NCI-H460 (cell line): ENCODE measurements at places on chromosomes 1 and 21.

- DNase-seq = no peak
Measured at GRCh38 chr1:8118031-8118451, 91.9 kb upstream of the ERRFI1 start.

GRCh38 chr1:53402891-53403655 is 56.1 kb upstream of the DMRTB1 start:
- no peak for DNase-seq

- no peak for DNase-seq
Measured at GRCh38 chr1:5992814-5993555, 760 bp upstream of the NPHP4 start.

DNA sequence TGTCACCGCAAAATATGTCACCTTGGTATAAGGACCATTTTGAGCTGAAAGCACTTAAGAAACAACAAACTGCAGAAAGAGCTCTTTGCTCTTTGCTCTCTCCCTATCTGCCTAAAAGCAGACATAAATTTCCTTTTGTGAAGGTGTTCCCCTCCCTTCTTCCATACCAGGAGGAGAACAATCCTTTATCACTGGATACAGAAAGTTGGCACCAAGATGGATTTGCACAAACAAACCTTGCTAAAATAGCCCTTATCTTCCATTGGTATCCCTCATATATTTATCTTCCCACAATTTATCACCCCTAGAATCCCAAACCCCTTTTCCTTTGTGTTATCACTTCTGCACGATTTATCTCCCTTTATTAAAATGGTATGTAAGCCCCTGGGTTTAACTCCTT is 51.4 kb downstream of the DPYD start:
- DNase-seq = no peak

DNA sequence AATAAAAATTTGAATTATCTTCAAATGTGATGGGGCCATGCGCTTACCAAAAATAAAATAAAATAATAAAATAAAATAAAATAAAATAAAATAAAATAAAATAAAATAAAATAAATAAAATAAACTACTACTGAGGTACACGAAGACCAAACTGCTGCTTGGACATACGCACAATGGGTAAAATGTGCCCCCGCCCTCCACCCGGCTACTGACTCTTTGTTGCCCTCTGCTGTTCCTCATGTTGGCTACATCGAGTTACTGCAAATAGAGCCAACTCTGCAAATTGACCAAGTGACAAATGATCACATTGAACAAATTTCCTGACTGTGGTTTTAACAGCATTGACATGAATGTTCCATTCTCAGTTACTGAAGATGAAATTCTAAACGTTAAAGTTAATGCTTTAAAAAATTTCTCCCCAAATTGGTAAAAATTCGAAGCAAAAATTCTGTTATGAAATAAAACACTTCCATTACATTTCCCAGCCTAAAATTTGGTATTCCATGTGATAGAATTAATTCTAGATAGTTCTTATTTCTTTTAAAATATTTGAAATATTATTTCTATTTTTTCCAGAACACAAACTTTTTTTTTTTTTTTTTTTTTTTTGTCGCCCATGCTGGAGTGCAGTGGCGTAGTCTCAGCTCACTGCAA is 18.8 kb upstream of the MAP1LC3C start:
- DNase-seq = peak; percentile 81

GRCh38 chr21:43376478-43376882 is 50.5 kb downstream of the SIK1 start:
- DNase-seq = no peak

- DNase-seq = no peak
Measured at GRCh38 chr1:116403496-116404136, 30.6 kb downstream of the ATP1A1 start.

- peak; percentile 33 for DNase-seq
Measured at GRCh38 chr1:226100436-226101391, 38.2 kb downstream of the H3-3A start.

- no peak for DNase-seq
Measured at GRCh38 chr1:14980621-14981218, 172.8 kb upstream of the TMEM51 start.

DNA sequence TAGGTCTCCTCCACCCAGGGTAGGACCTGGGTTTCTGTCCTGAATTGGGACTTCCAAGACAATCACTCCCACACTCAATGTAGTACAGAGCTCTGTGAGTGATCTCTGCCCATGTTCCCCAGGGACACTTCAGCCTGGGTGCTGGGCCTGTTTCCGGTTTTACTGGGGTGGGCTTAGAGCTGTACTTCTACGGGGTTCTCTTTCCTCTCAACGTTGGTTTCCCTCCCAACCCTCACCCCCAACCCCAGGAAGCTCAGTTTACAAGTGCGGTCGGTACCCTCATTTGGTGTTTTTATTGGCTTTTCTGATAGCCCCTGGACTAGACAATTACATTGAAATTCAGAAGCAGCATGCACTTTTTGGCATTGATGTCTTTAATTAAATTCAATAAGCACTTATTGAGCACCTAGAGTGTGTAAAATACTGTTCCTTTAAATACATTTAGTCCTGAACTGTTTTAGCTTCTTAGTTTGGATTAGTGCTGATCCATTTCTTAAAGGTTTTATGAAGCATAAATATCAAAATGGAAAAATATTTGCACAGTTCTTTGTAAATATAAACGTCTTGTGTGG is 542 bp upstream of the XPR1 start:
- DNase-seq = no peak

DNA sequence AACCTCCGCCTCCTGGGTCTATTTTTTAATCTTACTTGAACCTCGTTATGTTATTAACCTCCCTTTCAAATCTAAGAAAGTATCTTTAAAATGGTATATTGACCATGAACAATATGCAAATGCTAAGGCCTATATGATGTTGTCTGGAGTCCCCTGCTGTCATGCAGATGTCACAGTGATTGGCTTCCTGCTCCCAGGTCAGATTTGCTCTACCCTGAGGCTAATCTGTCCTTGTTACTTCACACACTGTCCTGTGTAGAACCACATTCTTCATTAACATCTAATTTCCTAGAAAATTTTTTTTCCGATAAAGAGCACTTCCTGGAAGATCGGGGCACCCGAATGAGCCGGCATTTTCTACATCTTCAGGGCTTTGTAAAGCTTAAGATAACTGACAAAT is 306.6 kb downstream of the MRPL39 start:
- no peak for DNase-seq

- DNase-seq = no peak
Measured at GRCh38 chr1:228178737-228179684, 13.4 kb downstream of the IBA57 start.

DNA sequence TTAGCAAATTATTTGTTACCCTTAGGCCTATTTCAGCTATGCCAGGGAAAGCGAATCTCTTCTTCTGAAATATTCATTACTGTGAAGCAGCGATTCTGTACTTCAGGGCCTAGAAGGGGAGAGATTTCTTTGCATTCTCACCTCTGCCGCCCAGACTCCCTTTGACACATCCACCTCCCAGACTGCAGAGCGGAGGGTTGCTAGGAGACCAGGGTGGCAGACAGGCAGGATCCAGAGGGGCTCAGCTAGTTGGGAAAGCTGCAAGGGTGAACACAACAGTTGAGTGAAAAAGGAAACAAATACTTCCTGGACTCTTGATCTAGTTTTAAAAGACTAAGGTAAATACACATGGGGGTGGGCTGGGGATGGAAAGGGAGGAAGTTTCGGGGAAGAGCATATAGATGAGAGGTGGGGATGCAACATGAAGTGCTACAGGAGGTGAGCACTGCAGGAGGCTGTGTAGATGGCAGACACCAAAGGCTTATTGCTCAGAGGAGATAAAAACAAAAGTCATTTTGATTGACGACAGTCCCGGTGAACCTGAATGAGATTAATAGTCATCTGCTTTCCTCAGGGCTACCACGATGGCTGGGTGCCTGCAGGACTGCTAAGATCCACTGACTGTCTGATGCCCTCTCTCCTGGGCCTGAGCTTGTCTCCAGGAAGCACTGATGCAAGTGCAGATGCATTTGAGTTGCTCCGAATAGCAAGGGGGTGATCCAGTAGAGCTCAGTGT is 26.4 kb upstream of the RAB3GAP2 start:
- DNase-seq = no peak

DNA sequence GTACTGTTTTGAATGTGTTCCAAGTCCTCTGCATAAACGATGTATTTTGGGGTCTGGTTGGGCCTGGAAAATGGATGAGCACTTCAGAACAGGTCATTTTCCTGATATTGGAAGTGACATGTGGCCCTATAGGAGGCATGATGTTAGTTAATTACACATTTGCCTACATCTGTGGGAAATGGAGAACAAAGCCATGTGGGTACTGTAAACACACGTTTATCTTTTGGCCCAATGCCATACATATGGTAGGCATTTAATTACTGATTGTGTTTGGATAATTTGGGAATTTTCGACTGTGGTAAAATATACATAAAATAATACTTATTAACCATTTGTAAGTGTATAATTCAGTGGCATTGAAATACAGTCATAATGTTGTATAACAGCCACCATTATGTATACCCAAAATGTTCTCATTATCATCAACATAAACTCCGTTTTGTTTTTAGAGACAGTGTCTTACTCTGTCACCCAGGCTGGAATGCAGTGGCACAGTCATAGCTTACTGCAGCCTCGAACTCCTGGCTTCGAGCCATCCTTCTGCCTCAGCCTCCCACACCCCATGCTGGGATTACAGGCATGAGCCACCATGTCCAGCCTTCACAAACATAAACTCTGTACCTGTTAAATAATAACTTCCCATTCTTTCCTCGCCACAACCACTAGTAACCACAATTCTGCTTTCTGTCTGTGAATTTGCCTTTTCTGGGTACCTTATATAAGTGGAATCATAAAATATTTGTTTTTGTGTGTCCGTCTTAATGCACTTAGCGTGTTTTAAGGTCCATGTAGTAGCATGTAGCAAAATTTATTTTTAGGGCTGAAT is 11.9 kb upstream of the RNPEP start:
- no peak for DNase-seq

GRCh38 chr1:59225594-59226316 is 71.1 kb upstream of the FGGY start:
- no peak for DNase-seq

GRCh38 chr1:147245586-147246021 is 3.1 kb downstream of the CHD1L start:
- DNase-seq = no peak

DNA sequence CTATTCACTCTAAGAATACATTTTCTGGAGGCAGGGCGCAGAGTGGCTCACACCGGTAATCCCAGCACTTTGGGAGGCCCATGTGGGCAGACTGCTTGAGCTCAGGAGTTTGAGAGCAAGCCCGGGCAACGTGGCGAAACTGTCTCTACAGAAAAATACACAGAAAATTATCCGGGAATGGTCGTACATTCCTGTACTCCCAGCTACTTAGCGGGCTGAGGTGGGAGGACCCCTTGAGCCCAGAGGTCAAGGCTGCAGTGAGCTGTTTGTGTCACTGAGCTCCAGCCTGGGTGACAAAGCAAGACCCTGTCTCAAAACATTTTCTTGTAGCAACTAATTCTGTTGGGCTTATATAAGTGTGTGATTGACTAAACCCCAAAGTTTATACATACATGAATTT is 30.5 kb downstream of the GPR161 start:
- no peak for DNase-seq

- DNase-seq = peak; percentile 78
Measured at GRCh38 chr1:200279810-200280411, 129.9 kb downstream of the ZNF281 start.

DNA sequence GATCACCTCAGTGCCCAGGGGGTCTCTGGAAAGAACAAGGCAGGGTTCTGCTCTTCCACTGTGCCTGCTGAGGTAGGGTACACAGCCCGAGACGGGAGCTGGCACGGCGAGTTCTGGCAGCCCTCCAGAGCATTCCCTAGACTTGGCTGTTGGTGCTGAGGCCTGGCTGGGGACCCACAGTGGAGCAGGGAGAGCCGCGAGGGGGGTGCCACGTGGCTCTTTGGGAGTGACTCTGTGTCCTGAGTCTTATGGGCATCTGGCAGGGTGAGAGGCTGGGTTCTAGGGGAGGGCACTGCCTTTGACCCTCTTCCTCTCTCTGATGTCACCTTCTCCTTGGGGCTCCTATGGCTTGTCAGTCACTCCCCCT is 336.4 kb downstream of the CAMTA1 start:
- DNase-seq = no peak

DNA sequence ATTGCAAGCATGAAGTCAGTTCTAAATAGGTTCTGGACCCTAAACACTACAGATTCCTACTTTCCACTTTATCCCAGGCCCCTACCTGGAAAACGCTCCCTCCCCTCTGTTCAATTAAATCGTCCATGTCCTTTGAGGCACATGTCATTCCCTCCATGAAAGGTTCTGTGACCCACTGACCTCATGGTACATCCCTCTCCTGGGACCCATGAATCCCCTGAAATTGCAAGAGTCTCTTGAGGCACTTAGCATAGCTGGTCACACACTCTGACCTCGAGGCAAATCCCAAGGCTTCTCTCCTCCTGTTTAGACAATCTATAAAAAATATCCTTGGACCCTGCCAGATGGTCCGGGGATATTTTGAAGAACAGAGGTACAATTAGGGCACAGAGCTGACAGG is 34.3 kb upstream of the KRTAP19-8 start:
- DNase-seq = no peak

- DNase-seq = no peak
Measured at GRCh38 chr1:116954440-116954839, 44.7 kb downstream of the PTGFRN start.

DNA sequence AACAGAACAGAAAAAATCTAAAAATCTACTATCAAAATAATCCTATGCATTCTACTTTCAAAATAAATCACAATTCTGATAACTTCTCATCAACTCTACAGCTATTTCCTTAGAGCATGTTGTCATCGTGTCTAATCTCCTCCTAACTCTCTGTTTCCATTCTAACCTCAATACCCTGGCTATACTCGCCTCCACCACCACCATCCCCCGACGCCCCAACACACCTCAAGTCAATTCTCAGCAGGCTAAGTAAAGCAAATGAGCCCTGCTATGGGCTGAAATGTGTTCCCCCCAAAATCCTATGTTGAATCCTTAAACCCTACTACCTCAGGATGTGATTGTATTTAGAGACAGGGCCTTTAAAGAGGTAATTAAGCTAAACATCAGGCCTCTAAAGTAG is 34.6 kb downstream of the NRDC start:
- DNase-seq = no peak

GRCh38 chr1:160795951-160796383 is at the start of gene LY9:
Gene LY9 (plus strand): TSS chr1:160796174. CDS start chr1:160796188, 14 bp downstream.
- DNase-seq = no peak

DNA sequence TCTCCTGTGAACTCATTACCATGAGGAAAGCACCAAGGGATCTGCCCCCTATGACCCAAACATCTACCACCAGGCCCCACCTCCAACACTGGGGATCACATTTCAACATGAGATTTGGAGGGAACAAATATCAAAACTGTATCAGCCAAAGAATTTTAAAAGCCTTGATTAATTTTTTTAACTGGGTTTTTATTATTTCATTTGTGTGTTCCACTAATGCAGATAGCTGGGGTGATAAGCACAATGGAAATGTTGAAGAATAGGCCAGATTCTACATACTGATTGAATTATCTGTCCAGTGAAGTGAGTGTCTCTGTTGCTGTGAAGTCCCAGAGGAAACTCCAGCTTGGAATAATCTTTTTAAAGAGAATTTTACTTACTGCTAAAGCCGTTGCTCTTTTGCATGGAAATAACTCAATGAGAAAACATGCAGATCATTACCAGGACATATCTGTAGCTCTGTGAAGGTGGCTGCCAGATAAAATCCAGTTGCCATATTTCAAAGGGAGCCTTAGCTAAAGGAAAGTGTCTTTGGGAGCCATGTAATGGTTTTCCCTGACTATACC is 44.4 kb upstream of the DHCR24 start:
- DNase-seq = no peak
